ENCODE measurements at places on chromosomes 6 and 20. TPM values are rescaled to one million over a fixed set of nuclear protein-coding genes. Genes with fewer than 3 reads are reported as not detected.

DNA sequence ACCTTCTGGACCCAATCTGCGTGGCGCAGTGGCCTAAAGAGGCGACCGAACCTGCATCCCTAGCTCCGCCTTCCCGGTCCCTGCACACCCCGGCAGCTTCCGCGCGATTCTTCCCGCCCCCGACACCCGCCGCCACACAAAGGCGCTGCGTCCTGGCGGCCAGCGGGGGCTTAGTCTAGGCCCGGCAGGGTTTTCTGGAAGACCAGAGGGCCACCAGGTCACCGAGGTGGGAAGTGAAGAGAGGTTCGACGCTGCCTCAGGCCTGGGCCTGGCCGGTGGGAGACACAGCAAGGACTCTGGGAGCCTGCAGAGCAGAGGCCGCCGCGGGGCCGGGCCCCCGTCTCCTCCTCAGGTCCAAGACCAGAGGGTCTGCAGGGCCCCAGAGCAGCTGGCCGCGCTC lies 154.9 kb downstream of the OR2B2 start:
- ATAC-seq: no peak

Gene PHACTR3
- 16.2 TPM for total RNA-seq

DNA sequence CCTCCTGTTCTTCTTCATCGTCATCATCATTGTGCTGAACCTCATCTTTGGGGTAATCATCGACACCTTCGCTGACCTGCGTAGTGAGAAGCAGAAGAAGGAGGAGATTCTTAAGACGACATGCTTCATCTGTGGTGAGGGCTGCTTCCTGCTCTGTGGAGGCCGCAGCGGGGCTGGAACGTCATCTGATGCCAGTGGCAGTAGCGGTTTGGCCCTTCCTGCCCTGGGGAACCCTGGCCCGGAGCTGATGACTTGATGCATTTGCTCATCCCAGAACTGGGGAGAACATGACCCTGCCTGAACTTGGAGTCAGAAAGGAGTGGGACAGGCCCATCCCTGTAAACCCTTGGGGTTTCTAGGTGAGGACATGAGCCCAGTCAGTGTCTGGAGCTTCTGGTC lies 18.7 kb downstream of the UQCC2 start:
- no peak for ATAC-seq

GRCh38 chr6:79649016-79649415 lies 17.9 kb downstream of the SH3BGRL2 start:
- ATAC-seq: no peak

DNA sequence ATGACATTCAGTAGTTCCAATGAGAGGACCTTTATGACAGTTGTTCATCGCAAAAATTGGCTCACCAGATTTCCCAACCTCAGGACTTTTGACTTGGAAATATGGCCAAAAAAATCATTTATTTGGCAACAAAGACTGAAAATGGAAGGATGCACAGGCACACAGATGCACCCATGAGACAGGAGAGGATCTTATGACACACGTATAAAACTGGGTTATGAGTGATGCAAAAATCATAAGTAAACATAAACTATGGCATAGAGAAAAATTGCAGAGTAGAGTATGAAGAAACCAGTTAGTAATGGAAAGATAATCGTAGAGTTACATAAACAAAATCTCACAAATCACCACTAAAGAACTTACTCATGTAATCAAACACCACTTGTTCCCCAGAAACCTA lies 546.9 kb downstream of the ADGRB3 start:
- no peak for ATAC-seq

Measured in motor neuron (in vitro differentiated cells).